Left forelimb (tissue), 1 donor: ENCODE measurements at places on chromosomes 2 and 18.
A peak's percentile ranks its signal among the peaks of the same experiment; 100 is the strongest.

GRCh38 chr2:113838744-113839444, 51.0 kb upstream of the ACTR3 start:
- no peak for DNase-seq

GRCh38 chr18:13442451-13442850, 223.9 kb downstream of the LDLRAD4 start:
- DNase-seq, result peak; percentile 44

DNA sequence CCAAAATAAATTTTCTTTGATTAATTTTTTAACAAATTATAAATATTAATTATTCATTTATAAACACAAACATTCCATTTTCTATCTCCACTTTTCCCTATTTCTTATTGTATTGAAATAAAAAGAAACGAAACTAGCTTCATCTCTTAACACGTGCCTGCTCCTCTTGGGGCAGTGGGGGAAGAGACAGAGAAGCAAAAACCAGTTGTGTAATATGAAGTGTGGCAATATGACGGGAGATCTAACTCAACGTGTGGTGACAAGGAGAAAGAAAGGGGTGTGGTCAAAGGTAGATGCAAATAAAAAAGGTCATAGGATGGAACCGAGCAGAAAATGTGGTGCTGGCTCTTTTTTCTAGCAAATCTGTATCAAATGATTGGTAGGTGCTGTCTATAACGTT, 106.9 kb upstream of the SLC8A1 start:
- no peak for DNase-seq

GRCh38 chr18:24234850-24235418, 96.1 kb downstream of the CABYR start:
- no peak for DNase-seq
